Muscle of leg (tissue), 16 donors: ENCODE measurements at places on chromosomes 3 and 15. TPM values are rescaled to one million over a fixed set of nuclear protein-coding genes. Genes with fewer than 3 reads are reported as not detected.

DNA sequence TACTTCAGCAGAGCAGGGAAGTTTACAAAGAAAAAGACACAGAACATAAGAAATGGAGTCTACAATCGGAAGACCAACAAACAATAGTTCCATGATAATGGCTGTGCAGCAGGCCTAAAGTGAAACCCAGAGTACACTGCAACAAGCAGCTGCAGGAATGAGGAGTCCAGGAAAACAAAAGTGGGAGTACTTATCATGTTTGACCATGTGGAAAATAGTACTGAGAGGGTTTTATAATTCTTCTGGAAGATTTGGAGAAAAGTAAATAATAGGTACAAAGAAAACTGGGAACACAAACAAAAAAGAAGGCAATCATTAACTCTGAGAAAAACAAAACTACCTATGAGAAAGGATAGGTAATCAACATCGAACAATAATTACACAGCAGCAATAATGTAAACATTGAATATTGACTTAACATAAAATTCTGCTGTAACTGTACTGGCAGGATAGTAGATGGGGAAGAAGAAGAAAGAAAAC is 87.5 kb downstream of the NEK10 start:
- H3K27ac ChIP-seq: no peak overlapping the region
- H3K4me1 ChIP-seq: no peaks in the 10 kb centered on the region
- no peak for DNase-seq
- no peaks in the 10 kb centered on the region for H3K27me3 ChIP-seq
- H3K36me3 ChIP-seq: no peaks in the 10 kb centered on the region
- H3K4me3 ChIP-seq: no peak overlapping the region

Gene CPLX3
- not detected for polyA plus RNA-seq

DNA sequence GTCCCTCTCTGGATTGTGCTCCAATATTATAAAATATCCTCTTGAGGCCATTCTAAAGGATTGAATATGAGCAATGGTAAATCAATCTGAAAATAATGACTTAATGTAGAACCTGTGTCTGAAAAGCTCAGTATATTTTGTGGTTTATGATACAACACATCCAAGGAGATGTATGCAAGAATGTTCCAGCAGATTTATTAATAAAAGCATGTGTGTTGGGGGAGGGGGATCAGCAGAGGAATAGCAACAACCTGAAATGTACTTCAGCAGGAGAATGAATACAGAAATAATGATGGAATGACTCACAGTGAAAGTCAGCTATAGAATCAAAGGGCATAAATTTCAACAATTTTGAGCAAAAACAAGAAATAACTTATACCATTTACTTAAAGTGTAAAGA is 56.7 kb upstream of the NUDT16 start:
- no peaks in the 10 kb centered on the region for H3K27me3 ChIP-seq
- no peaks in the 10 kb centered on the region for H3K4me1 ChIP-seq
- H3K27ac ChIP-seq: no peak overlapping the region
- no peaks in the 10 kb centered on the region for H3K36me3 ChIP-seq
- H3K4me3 ChIP-seq: no peak overlapping the region

Gene RAB6B
- polyA plus RNA-seq: 10.8 TPM

GRCh38 chr3:155657161-155657560 is 87.7 kb downstream of the PLCH1 start:
- no peaks in the 10 kb centered on the region for H3K4me1 ChIP-seq
- no peak overlapping the region for H3K27ac ChIP-seq
- no peak overlapping the region for H3K4me3 ChIP-seq
- no peaks in the 10 kb centered on the region for H3K36me3 ChIP-seq
- no peaks in the 10 kb centered on the region for H3K27me3 ChIP-seq
- no peak for DNase-seq

GRCh38 chr3:52681596-52681995 is 4.1 kb downstream of the PBRM1 start:
- peaks cover 35% of the 10 kb centered on the region for H3K36me3 ChIP-seq
- DNase-seq: no peak
- no peak overlapping the region for H3K27ac ChIP-seq
- no peak overlapping the region for H3K4me3 ChIP-seq
- H3K4me1 ChIP-seq: peaks cover 6% of the 10 kb centered on the region
- H3K27me3 ChIP-seq: no peaks in the 10 kb centered on the region

Gene GOLGA8O
- 0.31 TPM for polyA plus RNA-seq

DNA sequence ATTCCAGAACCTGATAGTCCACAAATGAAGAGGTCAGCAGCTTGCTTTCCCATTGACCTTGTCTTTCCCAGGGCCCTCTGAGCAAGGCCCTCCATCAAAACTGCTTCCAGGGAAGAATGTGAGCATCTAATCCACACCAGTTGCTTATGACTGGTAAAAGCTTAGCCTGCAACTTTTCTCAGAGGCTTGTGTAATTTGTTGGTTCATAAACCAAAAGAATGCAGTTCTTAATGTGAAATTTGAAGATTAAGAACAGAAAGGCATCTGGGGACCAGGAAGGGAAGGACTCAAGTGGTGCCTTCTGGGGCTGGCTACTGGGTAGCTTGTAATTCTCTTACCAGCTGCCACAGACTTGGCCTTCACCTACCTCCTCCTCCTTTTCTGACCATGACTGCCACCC is 60.9 kb upstream of the EIF1B start:
- H3K4me1 ChIP-seq: no peaks in the 10 kb centered on the region
- no peak overlapping the region for H3K4me3 ChIP-seq
- H3K36me3 ChIP-seq: no peaks in the 10 kb centered on the region
- no peak overlapping the region for H3K27ac ChIP-seq

Gene SCN11A
- polyA plus RNA-seq: 1.3 TPM

DNA sequence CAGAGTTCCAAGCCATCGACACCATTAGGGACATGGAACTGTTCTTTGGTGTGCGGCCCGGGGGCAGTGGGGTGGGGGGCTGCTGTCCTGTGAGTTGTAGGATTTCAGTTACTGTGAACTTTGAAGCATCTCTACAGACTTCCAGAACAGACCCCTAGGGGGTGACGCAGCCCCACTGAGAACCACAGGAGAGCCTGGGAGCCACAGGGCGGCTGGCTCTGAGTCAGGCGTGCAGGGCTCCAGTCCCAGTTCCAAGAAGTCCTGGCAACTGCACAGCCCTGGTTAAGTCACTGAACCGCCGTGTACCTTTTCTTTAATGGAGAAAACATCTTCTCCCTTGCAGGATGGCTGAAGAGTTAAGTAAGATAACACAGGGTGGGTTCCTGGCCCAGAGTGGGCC is 23.5 kb upstream of the LRTM1 start:
- peak; percentile 89 for DNase-seq
- H3K4me3 ChIP-seq: no peak overlapping the region
- no peaks in the 10 kb centered on the region for H3K36me3 ChIP-seq
- H3K27ac ChIP-seq: no peak overlapping the region
- no peaks in the 10 kb centered on the region for H3K27me3 ChIP-seq
